ENCODE measurements at places on chromosomes 5 and 9.

GRCh38 chr5:6412811-6413210, 34.5 kb upstream of the MED10 start:
- no peak for DNase-seq

GRCh38 chr5:32330126-32330971, 17.6 kb upstream of the MTMR12 start:
- no peak for DNase-seq

- DNase-seq: no peak
Observed at GRCh38 chr9:16611983-16612382, 258.5 kb downstream of the BNC2 start.

GRCh38 chr9:37197158-37198038, 77.0 kb downstream of the ZCCHC7 start:
- no peak for DNase-seq

GRCh38 chr5:168334280-168334679, 42.8 kb downstream of the WWC1 start:
- DNase-seq: no peak

DNA sequence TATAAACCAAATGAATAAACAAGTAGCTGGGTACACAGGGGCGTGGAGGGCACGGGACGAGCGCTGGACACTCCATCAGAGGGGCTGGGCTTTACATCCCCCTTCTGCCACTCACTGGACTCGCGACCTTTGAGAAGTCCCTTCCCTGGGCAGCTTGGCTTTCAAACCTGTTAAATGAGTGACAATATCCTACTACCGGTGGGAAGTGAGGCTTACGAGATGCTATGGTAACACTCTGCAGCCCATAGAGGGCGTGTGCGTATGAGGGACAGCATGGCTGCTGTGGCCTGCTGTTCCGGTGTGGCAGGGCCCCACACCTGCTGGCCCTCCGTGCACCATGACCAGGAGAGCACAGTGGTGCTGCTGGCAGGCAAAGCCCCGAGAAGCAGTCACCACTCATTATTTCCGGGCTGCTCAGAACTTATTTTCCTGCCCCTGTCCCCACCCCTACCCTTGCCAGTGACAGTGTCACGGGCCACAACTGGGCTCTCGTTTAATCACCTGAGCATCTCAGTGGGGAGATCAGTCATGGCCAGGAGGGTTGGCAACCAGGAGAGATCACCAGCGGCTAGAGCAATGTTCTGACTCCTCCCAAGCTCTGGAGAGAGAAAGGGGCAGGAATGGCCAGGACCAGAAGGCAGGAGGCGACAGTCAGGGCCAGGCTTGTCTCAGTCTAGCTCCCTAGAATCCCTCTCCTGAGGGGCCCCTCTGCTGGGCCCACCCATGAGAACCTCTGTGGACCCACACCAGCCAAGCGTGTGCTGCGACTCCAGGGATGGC, 10.5 kb downstream of the CLTB start:
- no peak for DNase-seq

DNA sequence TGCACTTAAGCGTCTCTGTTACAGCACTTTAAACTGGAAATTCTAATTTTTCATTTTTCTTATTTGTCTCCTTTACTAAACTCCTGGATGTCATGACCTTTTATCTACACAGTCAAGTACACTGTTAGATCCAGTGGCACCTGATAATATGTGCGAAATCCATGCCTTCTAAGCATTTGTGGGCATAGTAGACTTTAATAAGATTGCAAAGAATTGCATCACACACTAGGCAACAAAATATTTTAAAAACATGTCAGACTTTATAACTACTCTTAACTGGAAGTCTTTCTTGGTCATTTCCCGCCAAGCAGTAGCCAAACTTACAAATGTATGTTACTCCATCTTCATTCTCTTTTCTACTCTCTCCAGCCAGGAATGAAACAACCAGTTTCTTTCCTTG, 5.0 kb upstream of the SPINK1 start:
- no peak for DNase-seq

DNA sequence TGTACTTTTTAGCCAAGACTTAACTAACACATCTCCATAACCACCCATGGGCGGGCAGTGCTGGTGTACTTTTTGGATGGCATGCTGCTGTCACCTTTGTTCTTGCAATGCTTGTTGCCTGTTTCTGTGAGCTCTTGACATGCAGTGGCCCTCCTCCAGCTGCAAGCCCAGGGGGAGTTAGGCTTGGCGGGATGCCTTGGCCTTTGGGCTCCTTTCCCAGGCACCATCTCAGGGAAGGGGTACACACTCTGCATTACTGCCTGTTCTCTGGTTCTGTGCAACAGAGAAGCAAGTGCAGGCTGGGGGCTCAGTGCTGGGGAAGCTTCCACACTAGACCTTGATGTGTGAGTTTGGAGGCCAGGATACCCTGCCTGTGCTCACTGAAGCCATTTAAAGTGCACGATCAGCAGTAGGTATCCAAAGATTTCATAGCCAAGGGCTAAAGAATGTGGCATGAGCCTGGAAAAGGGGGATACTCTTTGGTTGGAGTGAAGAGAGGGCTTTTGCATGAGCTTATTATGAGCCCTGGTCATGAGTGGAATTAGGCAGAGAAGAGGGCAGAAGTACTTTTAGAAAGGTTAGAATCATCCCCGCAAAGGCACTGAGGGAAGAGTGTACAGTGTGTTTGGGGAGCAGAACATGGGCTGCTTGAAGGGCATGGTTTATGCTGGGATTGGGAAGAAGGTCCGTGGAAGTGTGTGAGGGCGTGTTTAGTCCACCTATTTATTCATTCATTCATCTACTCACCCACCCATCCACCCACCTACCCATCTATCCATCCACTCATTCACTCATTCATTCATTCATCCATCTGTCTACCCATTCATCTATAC, 22.5 kb downstream of the PSAT1 start:
- no peak for DNase-seq

- DNase-seq: no peak
Observed at GRCh38 chr5:115888027-115888426, 46.3 kb downstream of the AP3S1 start.

DNA sequence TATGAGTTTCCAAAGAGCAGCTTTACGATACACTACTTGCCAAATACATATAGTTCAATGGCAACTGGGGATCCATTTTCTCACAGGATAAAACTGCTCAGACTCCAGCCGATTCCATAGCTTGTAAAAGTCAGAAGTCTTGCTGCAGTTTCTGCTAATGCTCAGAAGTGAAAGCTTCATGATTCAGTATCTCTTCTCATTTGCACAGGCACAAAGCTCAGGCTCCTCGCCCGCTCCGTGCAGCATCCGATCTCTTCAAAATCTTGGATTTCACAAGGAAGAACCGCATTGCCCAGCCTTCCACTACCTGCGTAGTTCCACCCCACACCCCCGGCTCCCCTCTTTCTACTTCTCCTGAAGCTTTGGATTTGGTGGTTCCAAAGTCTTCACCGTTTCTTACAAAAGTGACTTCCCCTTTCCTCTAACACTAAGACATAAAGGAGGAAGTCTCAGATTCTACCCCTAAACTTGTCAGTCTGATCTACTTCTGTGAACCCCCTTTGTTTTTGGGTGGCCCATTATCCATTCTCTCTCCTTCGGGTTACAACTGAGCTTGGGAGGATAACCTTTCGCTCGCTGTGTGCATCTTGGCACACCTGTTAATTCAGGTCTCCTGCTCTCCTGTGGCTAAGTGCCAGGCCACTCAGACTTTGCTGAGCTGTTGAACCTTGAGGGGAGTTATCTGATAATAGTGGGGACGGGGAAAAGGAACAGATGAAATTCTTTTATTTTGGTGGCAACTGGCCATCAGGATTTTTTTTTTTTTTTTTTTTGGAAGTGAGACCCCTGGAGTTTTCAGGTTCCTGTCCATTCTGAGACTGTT, 194.1 kb downstream of the GNA14 start:
- no peak for DNase-seq

DNA sequence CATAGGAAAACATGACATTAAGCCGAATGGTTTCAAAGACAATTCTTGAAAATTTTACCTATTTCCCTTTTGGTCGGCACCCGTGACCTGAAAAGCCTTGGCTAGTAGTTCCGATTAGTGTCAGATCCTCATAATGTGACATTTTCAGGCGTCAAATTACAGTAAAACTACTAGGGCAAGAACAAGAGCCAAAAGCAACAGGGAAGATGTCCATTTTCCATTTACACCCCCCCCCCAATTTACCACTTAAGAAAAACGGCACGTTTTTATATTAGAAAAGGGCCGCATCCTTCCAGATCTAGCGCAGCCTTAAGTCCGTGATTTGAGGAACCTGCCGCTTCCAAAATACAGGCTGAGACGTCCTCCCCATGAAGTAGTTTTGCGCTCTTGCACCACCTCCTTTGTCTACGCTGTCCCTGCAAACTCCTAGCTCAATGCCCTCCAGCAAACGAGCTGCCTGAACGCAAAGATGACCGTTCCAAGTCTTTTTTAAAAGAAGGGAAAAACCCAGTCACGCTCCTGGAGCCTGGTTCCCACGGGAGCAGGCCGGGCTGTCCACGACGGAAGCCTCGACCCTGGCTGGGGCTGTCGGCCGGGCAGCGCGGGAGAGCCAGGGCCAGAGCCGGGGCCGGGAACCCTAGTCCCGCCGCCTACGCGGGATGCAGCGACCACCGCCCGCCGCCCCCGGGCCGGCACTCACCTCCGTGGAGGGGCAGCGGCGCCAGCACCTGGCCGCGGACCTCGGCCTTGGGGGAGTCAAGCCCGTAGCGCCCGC, 616 bp downstream of the RNF130 start:
- DNase-seq: no peak

- DNase-seq: no peak
Observed at GRCh38 chr5:2227433-2227832, 344.7 kb upstream of the IRX4 start.

DNA sequence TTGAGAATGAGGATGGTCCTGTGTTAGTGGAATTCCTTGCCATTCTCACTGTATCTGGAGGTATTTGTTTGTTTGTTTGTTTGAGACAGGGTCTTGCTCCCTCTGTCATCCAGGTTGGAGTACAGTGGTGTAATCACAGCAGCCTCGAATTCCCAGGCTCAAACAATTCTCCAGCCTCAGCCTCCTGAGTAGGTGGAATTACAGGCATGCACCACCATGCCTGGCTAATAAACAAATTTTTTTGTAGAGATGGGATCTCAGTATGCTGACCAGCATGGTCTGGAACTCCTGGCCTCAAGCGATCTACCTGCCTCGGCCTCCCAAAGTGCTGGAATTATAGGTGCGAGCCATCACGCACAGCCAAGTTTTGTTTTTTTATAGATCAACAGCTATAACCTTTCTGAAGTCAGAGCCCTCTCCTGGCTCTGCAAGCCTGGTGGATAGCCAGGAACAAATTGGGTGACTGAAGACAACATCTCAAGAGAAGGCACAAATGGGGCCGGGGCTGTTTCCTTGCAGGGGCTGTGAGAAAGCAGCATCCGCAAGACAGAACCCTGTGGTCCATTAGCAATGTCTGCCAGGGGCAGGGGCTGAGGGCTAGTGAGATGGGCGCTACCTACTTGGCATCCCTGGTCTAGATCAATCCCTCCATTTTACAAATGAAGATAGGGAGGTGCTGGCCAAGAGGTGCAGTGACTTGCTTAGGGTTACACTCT, 18.8 kb downstream of the SH3PXD2B start:
- DNase-seq: no peak

GRCh38 chr9:3586066-3586465, 60.3 kb upstream of the RFX3 start:
- no peak for DNase-seq

DNA sequence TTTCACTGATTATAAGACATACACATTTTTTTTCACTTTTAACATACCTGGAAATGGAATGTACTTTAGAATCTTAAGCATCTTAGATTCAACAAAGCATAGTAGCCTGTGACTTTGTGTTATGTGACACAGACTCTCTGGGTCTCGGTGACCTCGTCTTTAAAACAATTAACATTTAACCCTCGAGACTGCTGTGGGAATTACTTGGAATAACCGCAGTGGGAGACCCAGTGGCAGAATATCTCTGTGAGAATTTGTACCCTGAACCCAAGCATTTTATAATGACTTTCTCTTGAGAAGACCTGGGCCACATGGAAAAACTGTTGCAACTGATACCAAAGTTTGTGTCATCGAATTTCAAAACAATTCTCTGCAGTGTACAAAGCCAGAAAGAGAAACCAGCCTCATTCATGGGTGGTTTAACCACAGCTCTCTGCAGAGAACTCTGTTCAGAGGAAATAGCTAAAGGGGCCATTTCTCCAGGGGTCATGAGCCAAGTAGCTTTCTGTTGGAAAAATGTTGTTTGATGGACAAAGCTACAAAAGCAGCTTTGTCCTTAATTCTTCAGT, 10.0 kb upstream of the RETREG1 start:
- no peak for DNase-seq

DNA sequence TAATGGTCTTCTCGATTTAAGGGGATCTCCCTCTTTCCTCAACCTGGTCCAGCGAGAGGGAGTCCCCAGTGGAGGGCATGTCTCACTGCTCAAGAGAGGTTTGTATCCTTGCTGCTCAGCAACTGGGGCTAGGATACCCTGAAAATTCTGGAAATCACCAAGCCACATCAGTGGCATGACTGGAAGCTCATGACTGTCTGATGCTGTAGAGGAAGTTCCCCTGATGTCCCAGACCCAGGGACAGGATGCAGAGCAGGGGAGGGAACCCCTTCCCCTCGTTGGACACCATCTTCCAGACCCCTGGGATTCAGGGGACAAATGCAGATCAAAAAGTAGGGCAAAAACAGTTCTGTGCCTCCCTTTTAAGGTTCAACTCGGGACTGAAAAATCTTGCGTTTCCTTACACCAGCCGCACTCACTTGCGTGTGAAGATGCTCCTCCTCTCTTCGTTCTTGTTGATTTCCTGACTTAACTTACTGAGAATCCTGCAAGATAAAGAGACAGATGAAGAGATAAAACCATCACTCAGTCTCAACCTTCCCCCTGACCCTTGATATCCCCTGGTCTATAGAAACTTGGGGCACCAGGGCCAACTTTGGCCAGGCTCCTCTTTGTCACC, 22.1 kb downstream of the LCP2 start:
- no peak for DNase-seq

- no peak for DNase-seq
Observed at GRCh38 chr5:171750311-171750788, 35.3 kb upstream of the SMIM23 start.

DNA sequence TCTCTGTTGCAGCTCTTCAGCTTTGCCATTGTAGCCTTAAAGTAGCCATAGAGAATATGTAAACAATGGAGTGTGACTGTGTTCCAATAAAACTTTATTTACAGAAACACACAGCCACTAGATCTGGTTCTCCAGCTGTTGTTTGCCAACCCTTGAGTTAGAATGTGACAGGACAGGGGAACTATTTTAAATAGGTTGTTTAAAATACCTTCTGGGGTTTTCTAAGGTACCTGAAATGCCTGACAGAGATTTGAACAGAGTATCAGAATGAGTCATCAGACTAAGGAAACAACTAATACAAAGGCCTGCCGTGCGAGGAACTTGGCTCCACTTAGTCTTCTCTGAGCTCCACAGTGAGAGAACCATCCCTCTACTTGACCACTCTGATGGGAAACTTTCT, 85.4 kb downstream of the HSD17B4 start:
- no peak for DNase-seq

- DNase-seq: no peak
Observed at GRCh38 chr5:121027636-121028035, 563.5 kb downstream of the PRR16 start.

- no peak for DNase-seq
Observed at GRCh38 chr9:75365196-75365595, 276.9 kb downstream of the OSTF1 start.

GRCh38 chr9:98909935-98910334, 33.8 kb upstream of the COL15A1 start:
- no peak for DNase-seq
